ENCODE measurements at places on chromosomes 7 and 10.

- no peak for DNase-seq
These were observed 70.3 kb upstream of the AGK start for GRCh38 chr7:141480953-141481352.

- no peak for DNase-seq
These were observed 355.4 kb downstream of the HGF start for GRCh38 chr7:81414411-81414810.

DNA sequence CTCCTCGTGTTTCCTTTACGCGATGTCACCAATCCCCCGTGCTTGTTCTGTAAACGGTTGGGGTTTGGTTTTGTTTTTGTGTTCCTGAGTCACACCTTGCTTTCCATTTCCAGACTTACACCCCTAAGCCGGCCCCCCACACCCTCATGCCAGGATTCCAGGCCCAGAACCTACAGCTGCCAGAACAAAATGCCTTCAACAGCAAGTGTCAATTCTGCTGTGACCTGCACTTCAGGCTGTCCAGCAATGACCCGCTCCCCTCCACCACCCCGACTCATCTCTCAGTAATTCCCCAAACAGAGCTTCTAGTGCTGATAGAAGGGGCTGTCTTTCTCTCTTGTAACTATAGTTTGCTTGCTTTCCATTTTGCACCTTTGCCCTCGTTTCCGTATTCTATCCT, 722.1 kb upstream of the CELF2 start:
- DNase-seq, result no peak

- DNase-seq, result no peak
These were observed 147.5 kb upstream of the RSU1 start for GRCh38 chr10:16964576-16965343.

DNA sequence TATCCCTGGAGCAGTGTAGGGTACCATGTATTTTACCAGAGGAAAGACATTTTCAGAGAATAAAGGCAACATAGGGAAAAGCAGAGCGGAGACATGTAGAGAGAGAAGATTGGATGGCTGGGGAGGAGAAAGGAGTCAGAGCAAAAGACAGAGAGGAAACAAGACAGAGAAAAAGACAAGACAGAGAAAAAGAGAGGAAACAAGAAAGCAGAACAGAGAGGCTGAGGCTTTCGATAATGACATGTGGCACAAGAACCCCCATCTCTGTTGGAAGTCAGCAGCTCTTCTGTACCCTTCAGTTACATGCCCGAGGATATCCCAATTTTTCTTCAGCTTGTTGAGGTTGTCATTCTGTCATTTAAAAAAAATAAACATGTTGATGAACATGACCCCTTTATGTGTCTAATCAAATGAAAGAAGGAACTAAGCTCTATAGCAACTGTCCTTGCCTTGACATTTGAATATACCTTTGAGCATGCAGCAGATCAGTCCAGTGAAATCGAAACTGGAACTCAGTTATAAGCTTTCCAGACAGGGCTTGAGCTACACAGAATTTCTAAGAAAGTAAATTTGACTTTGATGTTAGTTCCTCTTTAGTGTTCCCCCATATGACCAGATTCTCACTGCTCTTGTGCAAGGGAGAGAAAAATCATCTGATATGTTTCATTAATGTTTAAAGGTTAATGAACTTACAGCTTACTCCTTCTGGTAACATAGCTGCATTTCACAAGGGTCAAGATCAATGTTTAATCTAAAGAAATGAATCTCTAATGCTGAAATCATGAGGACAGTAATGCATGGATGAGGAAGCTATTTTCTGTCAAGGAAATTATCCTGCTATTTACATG, 75.1 kb upstream of the SP4 start:
- DNase-seq, result peak; percentile 29

- no peak for DNase-seq
These were observed 273.6 kb upstream of the DKK1 start for GRCh38 chr10:52040486-52040885.
